ENCODE measurements at places on chromosomes 2 and 18. TPM values are rescaled to one million over a fixed set of nuclear protein-coding genes. Genes with fewer than 3 reads are reported as not detected.

- no peak for DNase-seq
Observed at GRCh38 chr2:42752816-42753813, 10.8 kb downstream of the OXER1 start.

The TRIM43 gene
- total RNA-seq = not detected

The CIB4 gene
- not detected for total RNA-seq

GRCh38 chr2:129870685-129871241, 108.7 kb upstream of the RAB6C start:
- no peak for DNase-seq

DNA sequence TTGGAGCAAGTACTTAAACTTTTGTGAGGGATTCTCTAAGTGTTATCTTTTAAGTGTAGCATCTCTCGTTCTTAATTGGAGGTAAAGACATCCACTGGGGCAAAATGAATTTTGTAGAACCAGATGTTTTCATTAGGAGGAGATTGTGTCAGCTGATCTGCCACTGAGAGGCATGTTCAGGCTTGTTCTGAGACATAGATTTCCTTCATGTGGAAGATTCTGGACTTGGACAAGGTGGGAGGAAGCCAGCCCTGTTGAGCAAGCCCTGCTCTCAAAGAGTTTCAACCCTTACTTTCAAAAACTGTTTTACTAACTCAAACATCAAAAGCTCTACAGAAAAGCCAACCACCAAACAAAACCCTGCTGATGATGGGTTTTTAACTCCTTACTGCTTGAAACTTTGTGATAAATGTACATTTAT, 6.5 kb downstream of the MAP4K4 start:
- peak; percentile 59 for DNase-seq

DNA sequence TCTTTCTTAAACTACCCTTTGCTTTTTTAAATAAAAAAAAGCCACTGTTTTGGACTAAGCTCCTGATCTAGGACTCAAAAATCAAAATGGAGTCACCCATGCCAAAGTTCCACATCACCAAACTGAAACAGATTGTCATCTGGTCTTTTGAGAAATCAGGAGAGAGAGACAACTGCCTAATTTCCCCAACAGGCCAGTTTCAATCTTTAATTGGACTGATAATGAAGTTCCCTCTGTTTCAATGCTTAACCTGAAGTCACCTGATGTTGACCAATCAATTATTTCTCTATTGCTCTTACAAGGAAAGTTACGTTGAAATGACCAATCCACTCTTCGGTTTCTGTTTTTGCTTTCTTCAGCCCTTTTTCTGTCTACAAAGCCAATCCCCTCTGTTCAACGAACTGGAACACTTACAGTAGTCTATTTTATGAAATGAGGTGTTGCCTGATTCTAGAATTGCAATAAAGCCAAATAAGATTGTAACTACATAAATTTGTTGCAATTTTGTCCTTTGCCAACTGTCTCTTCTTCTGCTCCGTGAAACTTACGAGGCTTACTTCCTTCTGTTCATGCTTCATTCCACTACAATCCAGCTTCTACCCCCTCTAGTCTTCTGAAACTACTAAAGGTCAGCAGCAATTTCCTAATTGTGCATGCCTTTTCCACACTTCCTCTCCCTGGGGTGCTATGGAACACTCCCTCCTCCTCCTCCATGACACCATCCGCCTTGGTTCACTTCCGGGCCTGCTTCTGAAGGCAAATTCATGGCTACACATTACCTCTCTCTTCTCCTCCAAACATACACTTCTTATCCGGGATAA, 95.2 kb upstream of the CD302 start:
- no peak for DNase-seq

The KYNU gene
- total RNA-seq = not detected

- DNase-seq = no peak
Observed at GRCh38 chr18:28831476-28831875, 654.5 kb upstream of the CDH2 start.

DNA sequence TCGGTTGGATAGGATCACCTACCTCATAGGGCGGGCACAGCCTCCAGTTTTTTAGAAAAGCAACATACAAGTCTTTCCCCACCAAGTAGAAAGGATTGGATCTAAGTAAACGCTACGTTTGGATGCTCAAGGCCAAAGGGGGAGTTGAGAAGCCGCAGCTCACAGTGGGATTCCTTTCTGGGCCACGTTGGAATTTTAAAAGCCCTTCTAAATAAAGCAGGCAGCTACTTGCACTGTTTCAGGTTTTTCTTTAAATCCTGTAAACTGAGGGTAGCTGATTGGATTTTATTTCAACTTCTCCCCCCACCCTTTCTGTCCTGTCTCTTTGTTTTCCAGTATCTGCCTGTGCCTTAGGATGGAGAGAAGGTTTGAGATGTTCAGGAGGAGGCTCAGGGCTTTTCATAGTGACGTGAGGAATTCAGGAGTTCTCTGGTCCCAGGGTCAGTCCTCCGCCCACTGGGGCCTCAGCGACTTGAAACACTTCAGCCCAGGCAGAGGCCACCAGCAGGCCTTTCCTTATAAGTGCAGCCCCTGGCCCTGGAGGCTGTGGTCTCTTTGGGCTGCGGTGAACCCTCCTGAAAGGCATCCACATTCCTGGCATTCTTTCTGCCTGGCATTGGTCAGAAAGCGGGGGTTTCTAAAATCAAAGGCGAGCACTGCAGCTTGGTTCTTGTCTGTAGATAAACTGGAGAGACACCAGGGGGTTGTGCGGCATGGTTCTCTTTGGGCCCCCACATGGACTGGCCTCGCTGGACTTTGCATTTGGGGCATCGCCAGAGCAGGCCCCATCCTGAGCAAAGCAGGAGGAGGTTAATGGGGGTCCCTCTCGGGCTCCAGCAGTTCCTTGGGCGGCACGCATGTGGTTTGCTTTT, 44.5 kb downstream of the SH3BP4 start:
- DNase-seq = no peak

DNA sequence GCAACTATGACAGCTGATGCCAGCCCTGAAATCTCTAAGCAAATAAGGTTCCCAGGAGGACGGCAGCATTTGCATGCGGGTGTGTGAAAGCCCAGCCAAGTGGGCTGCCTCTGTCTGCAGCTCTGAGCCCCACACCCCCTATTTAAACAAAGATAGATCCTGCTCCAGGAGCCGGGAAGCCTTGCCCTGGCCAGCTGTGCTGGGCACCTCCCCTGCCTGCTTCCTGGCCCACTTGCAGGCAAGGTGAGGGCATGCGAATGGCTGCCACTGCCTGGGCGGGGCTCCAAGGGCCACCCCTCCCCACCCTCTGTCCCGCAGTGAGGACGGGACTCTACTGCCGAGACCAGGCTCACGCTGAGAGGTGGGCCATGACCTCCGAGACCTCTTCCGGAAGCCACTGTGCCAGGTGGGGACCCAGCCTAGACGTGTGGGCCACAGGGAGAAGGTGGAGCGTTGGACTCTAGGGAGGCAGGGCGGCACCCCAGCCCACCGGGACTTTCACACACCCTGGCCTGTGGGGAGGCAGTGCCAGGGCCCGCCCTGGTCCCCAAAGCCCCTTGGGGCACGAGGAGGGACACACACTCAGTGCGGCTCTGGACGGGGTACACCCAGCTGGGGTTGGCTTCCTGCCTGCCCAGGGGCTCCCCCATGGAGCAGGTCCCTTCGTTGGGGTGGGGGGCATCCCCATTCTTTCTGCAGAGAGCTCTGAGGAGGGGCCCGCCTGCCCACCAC, at the start of gene ANO7:
Gene ANO7 (plus strand): TSS at position 317 of the 732 bp plus-strand sequence. CDS start 1,387 bp downstream, outside the sequence.
- DNase-seq = no peak

The CASP8 gene
- total RNA-seq = 56.3 TPM

GRCh38 chr18:13612196-13612997, 114.0 kb downstream of the FAM210A start:
- peak; percentile 87 for DNase-seq

GRCh38 chr2:11319939-11320338, 24.5 kb downstream of the ROCK2 start:
- no peak for DNase-seq

DNA sequence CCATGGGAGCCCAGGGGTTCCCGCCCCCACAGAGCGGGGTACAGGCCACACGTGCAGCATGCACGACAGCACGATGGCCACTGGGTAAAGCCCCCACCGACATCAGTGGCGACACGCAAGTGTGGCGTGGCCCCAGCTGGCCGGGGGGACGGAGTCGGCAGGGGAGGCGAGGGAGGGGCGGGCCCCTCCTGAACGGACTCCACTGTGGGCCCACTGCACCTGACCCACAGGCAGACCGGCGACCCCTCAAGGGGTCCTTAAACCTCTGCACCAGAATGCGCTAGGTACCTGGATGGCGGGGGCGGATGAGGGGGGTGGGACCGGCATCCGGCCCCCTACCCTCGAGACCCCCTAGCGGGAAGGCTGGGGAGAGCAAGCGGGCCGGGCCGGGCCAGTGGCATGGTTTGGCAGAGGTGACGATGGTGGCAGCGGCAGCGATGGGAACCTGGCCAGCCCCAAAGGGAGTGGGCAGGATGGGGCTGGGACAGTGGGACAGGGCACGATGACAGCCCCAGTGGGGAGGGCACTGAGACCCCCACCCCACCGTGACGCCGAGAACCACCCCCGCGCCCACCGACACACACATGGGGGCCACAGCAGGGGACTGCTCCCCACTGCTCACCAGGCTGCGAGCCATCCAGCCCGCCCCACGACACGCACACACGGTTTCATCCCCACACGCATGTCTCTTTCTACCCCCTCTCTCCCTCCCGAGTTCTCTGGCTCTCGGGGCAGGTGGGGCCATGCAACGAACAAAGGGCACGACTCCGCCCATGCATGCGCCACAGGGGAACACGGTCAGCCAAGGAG, 91.9 kb upstream of the ANKRD30BL start:
- DNase-seq = no peak

The THOC1 gene
- 57.9 TPM for total RNA-seq

The MAT2A gene
- total RNA-seq = 208 TPM

DNA sequence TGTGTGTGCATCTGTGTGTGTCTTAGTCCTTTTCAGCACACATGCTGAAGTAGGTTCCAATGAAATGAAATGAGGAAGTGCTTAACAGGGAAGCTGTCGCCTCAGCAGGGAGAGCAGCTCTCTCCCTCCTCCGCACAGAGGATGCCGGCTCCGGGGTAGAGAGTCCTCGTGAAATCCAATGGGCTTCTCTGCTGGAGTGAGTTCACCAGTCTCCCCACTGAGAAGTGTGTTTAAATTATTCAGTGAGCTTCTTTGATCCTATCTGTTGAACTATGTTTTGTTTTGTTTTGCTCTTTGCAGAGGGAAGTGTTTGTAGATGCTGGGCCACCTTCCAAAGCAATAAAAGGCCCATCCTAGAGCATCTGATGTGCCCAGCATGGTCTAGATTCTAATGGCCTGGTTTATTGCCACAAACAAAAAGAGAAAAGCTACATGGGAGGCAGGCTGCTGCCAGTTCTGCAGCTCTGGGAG, 6.7 kb downstream of the PPP1R7 start:
- DNase-seq = no peak

- no peak for DNase-seq
Observed at GRCh38 chr2:195967336-195967735, 101.3 kb downstream of the DNAH7 start.

The RTP5 gene
- 0.10 TPM for total RNA-seq

DNA sequence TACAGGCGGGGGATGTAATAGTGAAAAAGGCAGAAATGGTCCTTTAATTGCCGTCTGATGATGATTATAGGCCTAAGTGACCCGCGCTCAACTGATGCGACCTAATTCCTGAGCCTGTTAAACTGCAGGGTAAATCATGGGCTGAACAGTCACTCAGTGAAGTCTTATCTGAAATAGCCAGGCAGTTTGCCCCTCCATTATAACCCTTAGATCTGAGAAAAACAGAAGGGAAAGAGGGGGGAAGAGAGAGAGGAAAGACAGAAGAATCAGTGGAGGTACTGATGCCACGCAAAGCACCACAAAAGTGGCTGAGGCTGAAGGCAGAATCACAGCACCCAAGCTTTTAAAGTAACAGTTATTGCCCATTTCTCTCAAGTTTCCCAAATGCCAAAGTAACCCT, 73.1 kb upstream of the DNMT3A start:
- DNase-seq = no peak

- no peak for DNase-seq
Observed at GRCh38 chr2:129803871-129804270, 175.6 kb upstream of the RAB6C start.

The SEMA4C gene
- total RNA-seq = 13.9 TPM

DNA sequence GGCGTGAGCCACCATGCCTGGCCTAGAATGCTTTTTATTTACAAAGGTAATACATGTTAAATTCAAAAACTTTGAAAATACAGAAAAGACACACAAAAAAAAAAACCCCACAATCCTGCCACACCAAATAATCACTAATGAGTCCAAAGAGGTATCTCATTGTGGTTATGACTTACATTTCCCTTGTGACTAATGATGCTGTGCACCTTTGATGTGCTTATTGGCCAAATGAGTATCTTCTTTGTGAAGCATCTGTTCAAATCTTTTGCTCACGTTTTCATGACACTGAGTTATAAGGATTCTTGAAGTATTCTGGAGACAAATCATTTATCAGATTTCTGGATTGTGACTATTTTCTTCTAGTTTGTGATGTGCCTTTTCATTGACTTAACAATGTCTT, 6.4 kb upstream of the NLRC4 start:
- no peak for DNase-seq

The GLS gene
- 209 TPM for total RNA-seq

The TMEM17 gene
- total RNA-seq = not detected

DNA sequence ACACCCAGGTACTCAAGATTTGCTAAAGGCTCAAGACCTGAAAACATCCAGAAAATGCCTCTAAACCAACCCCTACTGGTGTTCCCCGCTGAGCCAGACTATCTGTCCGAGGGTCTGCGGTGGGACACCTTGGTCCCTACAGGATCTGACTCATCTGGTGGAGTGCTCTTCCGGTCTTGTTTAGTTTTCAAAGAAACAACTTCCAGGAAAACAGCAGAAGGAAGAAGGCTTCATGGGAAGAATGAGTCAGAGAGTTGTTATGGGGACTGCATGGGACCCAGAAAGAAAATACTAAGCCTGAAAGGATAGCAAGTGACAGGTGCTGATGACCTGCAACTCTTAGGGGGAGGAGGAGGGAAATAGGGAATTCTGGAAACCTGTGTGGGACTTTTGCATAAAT, 41.3 kb downstream of the ZFP36L2 start:
- peak; percentile 52 for DNase-seq

The RAX gene
- total RNA-seq = not detected

The CCDC150 gene
- total RNA-seq = 13.2 TPM

GRCh38 chr18:76377359-76377756, 117.7 kb downstream of the ZNF516 start:
- no peak for DNase-seq

- no peak for DNase-seq
Observed at GRCh38 chr2:72994991-72995380, 76.5 kb downstream of the SFXN5 start.

GRCh38 chr2:48471048-48471474, 58.9 kb upstream of the STON1 start:
- DNase-seq = no peak

DNA sequence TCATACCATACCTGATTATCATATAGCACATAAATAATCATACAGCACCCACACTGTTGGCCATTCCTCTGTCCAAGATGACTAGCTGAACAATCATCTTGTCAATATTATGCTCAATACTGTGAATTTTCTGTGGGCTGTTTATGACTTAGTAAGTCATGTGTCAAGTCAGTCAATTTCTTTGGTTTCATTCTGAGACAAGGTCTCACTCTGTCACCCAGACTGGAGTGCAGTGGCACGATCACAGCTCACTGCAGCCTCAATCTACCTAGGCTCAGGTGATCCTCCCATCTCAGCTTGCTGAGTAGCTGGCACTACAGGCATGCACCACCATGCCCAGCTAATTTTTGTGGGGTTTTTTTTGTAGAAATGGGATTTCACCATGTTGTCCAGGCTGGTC, 5.7 kb downstream of the MCM6 start:
- DNase-seq = peak; percentile 64
